ENCODE measurements at places on chromosomes 2 and 18. TPM values are rescaled to one million over a fixed set of nuclear protein-coding genes. Genes with fewer than 3 reads are reported as not detected.

DNA sequence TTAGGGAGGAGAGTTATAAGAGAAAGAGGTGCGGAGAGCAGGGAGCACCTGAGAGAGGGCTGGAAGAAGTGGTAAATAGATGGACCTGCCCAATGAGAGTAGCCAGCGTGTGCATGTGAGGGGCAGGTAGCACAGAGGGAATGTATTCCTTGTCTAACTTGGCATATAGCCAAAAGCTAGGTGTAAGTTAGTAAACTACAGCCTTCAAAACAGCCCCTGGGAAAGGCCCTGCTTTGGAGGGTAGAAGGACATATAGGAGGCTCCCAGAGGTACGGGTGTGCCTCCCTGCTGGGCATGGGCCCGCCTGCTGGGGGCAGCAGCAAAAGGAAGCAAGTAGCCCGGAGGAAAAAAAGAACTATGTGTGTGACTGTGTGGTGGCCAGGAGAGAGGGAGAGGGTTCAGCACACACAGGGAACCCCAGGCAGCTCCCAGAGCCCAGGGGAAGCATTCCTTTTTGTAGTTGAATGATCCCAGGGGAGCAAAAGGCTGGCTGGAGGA lies 48.0 kb downstream of the TCF7L1 start:
- DNase-seq = no peak
- no peak overlapping the region for H3K27ac ChIP-seq
- no peak overlapping the region for H3K4me3 ChIP-seq

XPO1 gene
- 184 TPM for total RNA-seq

DNA sequence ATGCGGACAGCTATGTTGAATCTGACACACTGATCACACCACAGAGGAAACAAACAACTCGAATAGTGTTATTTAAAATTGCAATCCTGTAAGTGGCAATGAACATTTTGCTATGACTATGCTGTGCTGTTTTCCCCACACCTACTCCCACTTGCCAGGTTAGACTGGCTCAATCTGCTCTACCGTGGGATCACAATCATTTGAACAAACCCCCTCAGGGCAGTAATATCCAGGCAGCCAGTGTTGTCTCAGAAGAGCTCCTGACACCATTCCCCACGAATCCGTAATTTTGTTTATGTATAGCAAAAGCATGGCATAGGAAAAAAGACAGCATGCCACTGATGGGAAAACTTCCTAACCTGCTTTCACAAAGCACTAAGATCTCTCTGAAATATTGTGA lies 284.3 kb downstream of the ERBB4 start:
- H3K27me3 ChIP-seq = no peaks in the 10 kb centered on the region
- H3K36me3 ChIP-seq = no peaks in the 10 kb centered on the region
- H3K4me3 ChIP-seq = no peak overlapping the region
- no peak for DNase-seq
- H3K4me1 ChIP-seq = no peaks in the 10 kb centered on the region
- no peak overlapping the region for H3K27ac ChIP-seq

DNA sequence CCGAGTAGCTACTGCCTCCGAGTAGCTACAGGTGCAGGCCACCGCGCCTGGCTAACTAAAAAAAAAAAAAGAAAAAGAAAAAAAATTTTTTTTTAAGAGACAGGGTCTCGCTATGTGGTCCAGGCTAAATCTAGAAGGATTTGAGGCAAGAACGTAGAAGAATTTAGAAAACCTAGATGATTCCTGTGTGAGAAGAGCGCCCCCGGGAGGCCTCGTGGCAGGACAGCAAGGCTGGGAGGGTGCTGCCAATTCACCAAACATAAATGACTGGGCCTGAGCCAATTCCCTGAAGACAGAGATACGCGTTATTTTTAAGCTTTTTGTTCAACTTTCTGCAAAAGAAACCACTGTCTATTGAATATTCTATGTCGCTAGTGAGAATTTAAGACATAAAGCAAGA lies 90.1 kb upstream of the TGFA start:
- no peak overlapping the region for H3K27ac ChIP-seq
- no peaks in the 10 kb centered on the region for H3K27me3 ChIP-seq
- no peak overlapping the region for H3K4me3 ChIP-seq

GRCh38 chr2:176391148-176391419 lies 121.8 kb downstream of the MTX2 start:
- no peak overlapping the region for H3K27ac ChIP-seq
- no peak overlapping the region for H3K4me3 ChIP-seq
- H3K27me3 ChIP-seq = no peaks in the 10 kb centered on the region
- no peak for DNase-seq
- H3K36me3 ChIP-seq = no peaks in the 10 kb centered on the region

GRCh38 chr2:186533717-186534116 lies 47.7 kb downstream of the ZC3H15 start:
- no peaks in the 10 kb centered on the region for H3K4me1 ChIP-seq
- DNase-seq = no peak
- H3K27ac ChIP-seq = no peak overlapping the region
- no peak overlapping the region for H3K4me3 ChIP-seq

GRCh38 chr2:160157861-160158829 lies 41.9 kb downstream of the ITGB6 start:
- no peaks in the 10 kb centered on the region for H3K36me3 ChIP-seq
- H3K27ac ChIP-seq = no peak overlapping the region
- H3K4me1 ChIP-seq = no peaks in the 10 kb centered on the region
- H3K4me3 ChIP-seq = no peak overlapping the region
- DNase-seq = no peak

DNA sequence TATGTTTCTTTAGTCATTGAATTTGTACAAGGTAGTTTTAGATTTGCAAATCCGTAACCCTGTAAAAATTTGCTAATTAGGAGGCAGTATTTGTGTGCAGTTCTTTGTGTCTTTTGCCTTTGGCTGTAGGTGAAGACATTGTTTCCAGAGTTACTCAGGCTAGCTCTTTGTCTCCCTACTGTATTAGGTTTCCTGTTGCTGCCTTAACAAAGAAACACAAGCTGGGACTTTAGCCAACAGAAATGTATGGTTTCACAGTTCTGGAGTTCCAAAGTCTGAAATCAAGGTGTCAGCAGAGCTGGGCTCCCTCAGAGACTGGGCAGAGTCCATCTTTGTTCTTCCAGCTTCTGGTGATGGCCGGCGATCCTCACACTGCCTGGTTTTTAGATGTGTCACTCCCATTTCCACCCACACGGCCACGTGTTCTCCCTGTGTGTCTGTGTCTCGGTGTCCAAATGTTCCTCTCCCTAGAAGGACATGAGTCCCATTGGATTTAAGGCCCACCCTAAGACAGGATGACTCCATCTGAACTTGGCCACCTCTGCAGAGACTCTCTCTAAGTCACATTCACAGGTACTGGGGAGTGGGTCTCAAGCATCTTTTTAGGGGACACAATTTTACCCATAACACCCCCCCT lies 309.7 kb downstream of the GALR1 start:
- H3K27me3 ChIP-seq = no peaks in the 10 kb centered on the region
- DNase-seq = no peak
- H3K36me3 ChIP-seq = no peaks in the 10 kb centered on the region
- no peak overlapping the region for H3K27ac ChIP-seq
- H3K4me1 ChIP-seq = no peaks in the 10 kb centered on the region

- no peaks in the 10 kb centered on the region for H3K36me3 ChIP-seq
- no peak overlapping the region for H3K4me3 ChIP-seq
- no peak for DNase-seq
- H3K4me1 ChIP-seq = peaks cover 13% of the 10 kb centered on the region
- no peaks in the 10 kb centered on the region for H3K27me3 ChIP-seq
These were observed 542.8 kb downstream of the IRS1 start for GRCh38 chr2:226256709-226257376.

- no peak overlapping the region for H3K4me3 ChIP-seq
- peaks cover 9% of the 10 kb centered on the region for H3K27me3 ChIP-seq
- no peaks in the 10 kb centered on the region for H3K4me1 ChIP-seq
- H3K27ac ChIP-seq = no peak overlapping the region
- no peak for DNase-seq
These were observed 74.7 kb upstream of the MGAT4A start for GRCh38 chr2:98805412-98806171.

SCYGR4 gene
- total RNA-seq = not detected

GRCh38 chr2:235551965-235552364 lies 58.1 kb downstream of the AGAP1 start:
- no peaks in the 10 kb centered on the region for H3K27me3 ChIP-seq
- H3K36me3 ChIP-seq = no peaks in the 10 kb centered on the region
- peak; percentile 22 for DNase-seq
- H3K4me1 ChIP-seq = peaks cover 22% of the 10 kb centered on the region

- H3K4me3 ChIP-seq = no peak overlapping the region
- H3K4me1 ChIP-seq = no peaks in the 10 kb centered on the region
- no peak for DNase-seq
- H3K36me3 ChIP-seq = no peaks in the 10 kb centered on the region
- H3K27me3 ChIP-seq = peaks cover 6% of the 10 kb centered on the region
These were observed 5.2 kb upstream of the SCN7A start for GRCh38 chr2:166499281-166499680.

GRCh38 chr2:27356056-27356381 lies 545 bp downstream of the GTF3C2 start:
- no peaks in the 10 kb centered on the region for H3K27me3 ChIP-seq
- H3K4me1 ChIP-seq = peaks cover 12% of the 10 kb centered on the region
- H3K27ac ChIP-seq = peak overlapping the region; percentile 98
- no peaks in the 10 kb centered on the region for H3K36me3 ChIP-seq
- peak overlapping the region; percentile 100 for H3K4me3 ChIP-seq

TBR1 gene
- total RNA-seq = 0.17 TPM

GRCh38 chr2:145095641-145096435 lies 575.9 kb upstream of the ZEB2 start:
- DNase-seq = no peak
- H3K4me1 ChIP-seq = no peaks in the 10 kb centered on the region
- H3K4me3 ChIP-seq = no peak overlapping the region
- no peak overlapping the region for H3K27ac ChIP-seq
- no peaks in the 10 kb centered on the region for H3K36me3 ChIP-seq

C1QL2 gene
- total RNA-seq = not detected

DNA sequence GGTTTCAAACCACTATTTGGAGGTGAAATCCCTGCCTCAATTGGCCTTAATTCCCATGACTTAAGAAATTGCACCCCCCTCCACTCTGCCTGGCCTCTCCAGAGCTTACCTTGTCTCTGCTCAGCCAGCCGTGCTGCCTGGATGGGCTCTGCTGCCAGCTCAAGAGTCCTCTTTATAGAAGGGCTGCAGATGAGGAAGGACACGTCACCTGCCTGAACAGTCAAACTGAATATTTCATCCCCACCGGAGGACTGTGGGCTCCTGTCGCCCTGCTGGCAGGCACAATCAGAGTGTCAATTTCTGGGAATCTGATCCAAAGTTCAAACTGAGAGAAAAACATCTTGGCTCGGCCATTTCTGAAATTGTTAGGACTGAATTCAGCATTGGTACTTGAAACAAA lies at the start of gene OTOS:
TSS of gene OTOS (minus strand) at position 148 of the 400 bp plus-strand sequence. CDS start 332 bp downstream, outside the sequence.
- no peak within 1 kb of the TSS for H3K27ac ChIP-seq
- no peaks in the 10 kb centered on the region for H3K36me3 ChIP-seq
- no peaks in the 10 kb centered on the region for H3K4me1 ChIP-seq
- DNase-seq = no peak
- no peaks in the 10 kb centered on the region for H3K27me3 ChIP-seq

DNA sequence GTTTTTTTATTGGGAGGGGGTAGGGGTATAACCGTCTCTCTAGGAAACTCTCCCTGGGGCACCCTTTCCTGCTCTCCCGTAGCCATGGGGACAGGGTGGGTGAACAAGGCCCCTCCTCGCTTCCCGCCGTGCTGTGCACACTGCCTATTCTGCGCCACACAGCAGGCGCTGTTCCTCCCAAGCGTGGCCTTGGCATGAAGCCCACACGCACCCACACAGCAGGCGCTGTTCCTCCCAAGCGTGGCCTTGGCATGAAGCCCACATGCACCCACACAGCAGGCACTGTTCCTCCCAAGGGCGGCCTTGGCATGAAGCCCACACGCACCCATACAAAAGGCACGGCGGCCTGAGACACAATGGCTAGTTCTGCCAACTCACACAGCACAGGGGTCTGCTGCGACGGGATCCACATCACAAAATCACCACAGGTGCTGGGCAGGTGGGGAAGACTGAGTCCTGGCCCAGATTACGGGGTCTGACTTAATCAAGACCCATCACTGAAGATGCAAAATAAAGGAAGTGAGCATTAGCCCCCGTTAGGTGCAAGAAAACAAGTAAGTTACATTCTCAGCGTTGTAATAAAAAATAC lies 46.6 kb upstream of the TPO start:
- no peak overlapping the region for H3K4me3 ChIP-seq
- peaks cover 15% of the 10 kb centered on the region for H3K27me3 ChIP-seq
- no peak overlapping the region for H3K27ac ChIP-seq
- DNase-seq = no peak
- no peaks in the 10 kb centered on the region for H3K36me3 ChIP-seq

- H3K4me1 ChIP-seq = peaks cover 30% of the 10 kb centered on the region
- no peak overlapping the region for H3K4me3 ChIP-seq
- no peak overlapping the region for H3K27ac ChIP-seq
These were observed 41.3 kb downstream of the RHOB start for GRCh38 chr2:20488201-20488641.

VWA3B gene
- 0.47 TPM for total RNA-seq

- H3K36me3 ChIP-seq = no peaks in the 10 kb centered on the region
- no peak overlapping the region for H3K27ac ChIP-seq
- no peaks in the 10 kb centered on the region for H3K27me3 ChIP-seq
- H3K4me3 ChIP-seq = no peak overlapping the region
- H3K4me1 ChIP-seq = peaks cover 6% of the 10 kb centered on the region
- no peak for DNase-seq
These were observed 418.3 kb downstream of the LPIN1 start for GRCh38 chr2:12164689-12165088.

DNA sequence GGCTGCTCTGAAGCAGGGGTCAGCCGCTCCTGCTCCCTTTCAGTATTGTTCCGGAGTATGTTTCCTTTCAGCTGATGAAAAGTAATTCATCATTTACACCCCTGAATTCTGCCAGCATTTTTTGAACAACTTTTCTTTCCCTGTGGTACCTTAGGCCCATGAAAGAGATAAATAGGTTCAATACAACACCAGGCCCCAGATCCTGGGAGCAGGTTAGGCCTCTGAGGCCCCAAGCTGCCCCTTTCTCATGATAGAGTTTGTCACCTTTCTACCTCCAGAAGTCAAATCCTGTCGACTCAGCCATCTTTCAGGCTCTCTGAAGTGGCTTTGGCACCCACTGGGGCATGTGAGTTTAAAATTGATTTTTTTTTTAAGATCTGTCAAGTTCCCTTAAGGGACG lies 1415.1 kb upstream of the ZEB2 start:
- H3K27ac ChIP-seq = no peak overlapping the region
- DNase-seq = no peak
- H3K27me3 ChIP-seq = no peaks in the 10 kb centered on the region
- no peaks in the 10 kb centered on the region for H3K4me1 ChIP-seq
- H3K4me3 ChIP-seq = no peak overlapping the region

DNA sequence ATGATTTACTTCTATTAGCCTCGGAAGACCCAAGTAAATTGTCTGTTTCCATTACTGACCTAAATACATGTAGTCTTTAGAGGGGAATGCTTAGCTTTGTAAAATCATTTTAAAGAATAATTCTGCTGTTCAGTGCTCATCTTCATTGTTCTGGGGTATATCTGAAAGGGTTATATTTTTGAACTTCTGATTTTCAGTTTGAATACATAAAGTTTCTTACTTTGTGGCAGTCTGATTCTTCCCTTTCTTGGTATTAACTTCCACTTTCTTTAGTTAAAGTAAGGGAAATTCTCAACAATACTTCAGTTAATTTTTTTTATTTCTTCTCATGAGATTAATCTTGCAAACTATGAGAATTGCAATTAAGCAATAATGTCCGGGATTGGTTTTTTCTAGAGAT lies 148.4 kb downstream of the DOCK10 start:
- DNase-seq = no peak
- no peaks in the 10 kb centered on the region for H3K27me3 ChIP-seq

UXS1 gene
- 45.7 TPM for total RNA-seq

All from HCT116 (cell line).